ENCODE measurements at places on chromosomes 1 and 21.

- peak; percentile 38 for DNase-seq
These were observed 5.1 kb upstream of the PTPRC start for GRCh38 chr1:198633675-198634121.

DNA sequence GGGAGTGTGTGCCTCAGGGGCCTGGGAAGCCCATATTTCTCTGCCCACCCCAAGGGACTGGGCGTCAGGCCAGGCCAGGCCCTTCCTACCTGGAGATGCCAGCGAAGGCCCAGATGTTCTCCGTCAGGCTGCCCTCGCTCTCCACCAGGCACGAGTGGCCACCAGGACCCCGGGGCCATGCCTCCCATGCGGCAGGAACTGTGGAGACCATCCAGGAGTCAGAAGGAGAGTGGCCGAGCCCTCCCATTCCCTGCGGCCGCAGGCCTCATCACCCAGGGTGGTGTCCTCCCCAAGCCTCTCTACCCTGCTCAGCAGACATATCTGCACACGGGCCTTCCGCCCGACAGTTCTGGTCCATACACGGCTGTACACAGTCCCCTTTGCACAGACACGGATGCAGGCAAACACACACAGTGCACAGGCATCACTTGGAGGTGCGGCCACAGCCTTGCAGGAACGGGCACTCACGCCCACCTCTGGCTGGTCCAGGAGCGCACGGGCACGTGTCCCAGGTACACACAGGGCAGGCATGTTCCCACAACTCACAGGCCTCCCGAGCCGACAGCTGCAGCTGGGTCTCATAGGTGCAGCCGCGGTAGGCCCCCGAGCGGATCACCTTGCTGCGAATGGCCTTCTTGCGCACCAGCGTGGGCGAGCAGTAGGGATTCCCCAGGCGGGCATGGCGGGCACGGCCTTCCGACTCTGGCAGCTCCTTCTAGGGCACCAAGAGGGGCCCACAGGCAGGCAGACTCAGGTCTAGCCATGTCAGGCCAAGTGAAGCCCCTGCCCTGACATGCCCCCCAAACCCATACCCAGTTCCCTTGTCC is 5.9 kb upstream of the KIF17 start:
- no peak for DNase-seq

DNA sequence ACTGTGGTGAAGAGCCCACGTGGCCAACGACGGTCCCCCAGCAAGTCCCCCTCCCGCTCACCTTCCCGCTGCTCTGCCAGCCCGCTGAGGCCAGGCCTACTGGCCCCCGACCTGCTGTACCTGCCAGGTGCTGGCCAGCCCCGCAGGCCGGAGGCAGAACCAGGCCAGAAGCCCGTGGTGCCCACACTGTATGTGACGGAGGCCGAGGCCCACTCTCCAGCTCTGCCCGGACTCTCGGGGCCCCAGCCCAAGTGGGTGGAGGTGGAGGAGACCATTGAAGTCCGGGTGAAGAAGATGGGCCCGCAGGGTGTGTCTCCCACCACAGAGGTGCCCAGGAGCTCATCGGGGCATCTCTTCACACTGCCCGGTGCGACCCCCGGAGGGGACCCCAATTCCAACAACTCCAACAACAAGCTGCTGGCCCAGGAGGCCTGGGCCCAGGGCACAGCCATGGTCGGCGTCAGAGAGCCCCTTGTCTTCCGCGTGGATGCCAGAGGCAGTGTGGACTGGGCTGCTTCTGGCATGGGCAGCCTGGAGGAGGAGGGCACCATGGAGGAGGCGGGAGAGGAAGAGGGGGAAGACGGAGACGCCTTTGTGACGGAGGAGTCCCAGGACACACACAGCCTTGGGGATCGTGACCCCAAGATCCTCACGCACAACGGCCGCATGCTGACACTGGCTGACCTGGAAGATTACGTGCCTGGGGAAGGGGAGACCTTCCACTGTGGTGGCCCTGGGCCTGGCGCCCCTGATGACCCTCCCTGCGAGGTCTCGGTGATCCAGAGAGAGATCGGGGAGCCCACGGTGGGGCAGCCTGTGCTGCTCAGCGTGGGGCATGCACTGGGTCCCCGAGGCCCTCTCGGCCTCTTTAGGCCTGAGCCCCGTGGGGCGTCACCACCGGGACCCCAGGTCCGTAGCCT is 46.8 kb downstream of the TRIM11 start:
- DNase-seq = no peak

GRCh38 chr1:67893126-67893495 is 59.8 kb upstream of the GNG12 start:
- no peak for DNase-seq

- DNase-seq = no peak
These were observed 88.6 kb downstream of the CTH start for GRCh38 chr1:70499695-70500094.

GRCh38 chr1:156146769-156147405 is 6.5 kb upstream of the SEMA4A start:
- DNase-seq = peak; percentile 39
